ENCODE measurements at places on chromosomes 5 and 9. TPM values are rescaled to one million over a fixed set of nuclear protein-coding genes. Genes with fewer than 3 reads are reported as not detected.

DNA sequence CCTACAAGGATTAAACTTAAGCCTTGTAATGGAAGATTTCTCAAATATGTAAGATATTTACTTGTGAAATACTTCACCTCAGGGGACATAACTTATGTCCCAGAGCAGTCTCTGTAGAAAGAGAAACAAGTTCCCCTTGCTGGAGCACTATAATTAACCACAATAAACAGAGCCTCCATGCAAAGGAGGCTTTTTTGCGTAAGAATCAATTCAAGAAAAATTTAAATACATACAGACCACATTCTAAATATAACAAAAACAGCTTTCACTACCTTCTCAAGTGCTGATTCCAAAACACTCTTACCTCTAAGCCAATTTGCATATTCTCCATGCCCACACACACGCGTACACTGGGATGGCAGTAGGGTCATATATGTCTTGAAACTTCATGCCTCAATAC lies 30.7 kb upstream of the CCNB1 start:
- DNase-seq = no peak

GRCh38 chr5:180470966-180471582 lies 23.1 kb upstream of the CNOT6 start:
- peak; percentile 56 for DNase-seq

- DNase-seq = no peak
These were observed 673.8 kb downstream of the PRELID2 start for GRCh38 chr5:145161391-145161790.

- DNase-seq = no peak
These were observed 478 bp upstream of the GGTA1 start for GRCh38 chr9:121500165-121500478.

DNA sequence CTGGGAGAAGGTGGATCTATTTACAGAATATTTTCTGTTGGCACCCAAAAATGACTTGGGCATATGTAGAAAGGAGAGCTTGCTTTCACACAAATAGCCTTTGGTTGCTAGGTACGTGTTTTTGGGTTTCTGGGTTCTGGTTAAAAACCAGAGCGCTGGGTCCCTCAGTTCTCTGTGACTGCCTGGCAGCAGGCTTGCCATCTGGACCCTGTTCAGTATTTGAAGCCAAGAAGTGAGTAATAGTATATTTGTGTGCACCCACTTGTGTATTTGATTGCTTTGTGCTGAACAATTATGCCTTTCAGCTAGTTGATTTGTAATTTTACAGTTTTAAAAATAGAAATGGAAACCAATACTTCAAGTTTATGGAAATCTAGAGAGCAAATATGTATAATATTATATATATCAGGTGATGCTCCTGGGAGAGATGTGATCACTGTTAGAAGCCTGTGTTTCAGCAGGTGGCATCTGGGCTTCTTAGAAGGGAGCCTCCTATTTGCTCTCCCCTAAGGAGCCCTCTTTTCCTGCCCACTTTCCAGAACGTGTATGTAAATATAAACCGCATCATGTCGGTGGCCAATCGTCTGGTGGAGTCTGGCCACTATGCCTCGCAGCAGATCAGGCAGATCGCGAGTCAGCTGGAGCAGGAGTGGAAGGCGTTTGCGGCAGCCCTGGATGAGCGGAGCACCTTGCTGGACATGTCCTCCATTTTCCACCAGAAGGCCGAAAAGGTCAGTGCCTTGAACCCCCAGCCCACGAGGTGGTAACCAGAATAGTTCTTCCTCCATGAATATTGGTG lies 153.6 kb downstream of the TRIO start:
- no peak for DNase-seq

ZDHHC11B gene
- total RNA-seq = 0.26 TPM

GRCh38 chr5:90308787-90309585 lies 100.6 kb downstream of the CETN3 start:
- no peak for DNase-seq

SMIM33 gene
- not detected for total RNA-seq

- peak; percentile 41 for DNase-seq
These were observed 42.1 kb upstream of the GPR21 start for GRCh38 chr9:122991370-122991830.

PCDHB9 gene
- total RNA-seq = 0.40 TPM

DNA sequence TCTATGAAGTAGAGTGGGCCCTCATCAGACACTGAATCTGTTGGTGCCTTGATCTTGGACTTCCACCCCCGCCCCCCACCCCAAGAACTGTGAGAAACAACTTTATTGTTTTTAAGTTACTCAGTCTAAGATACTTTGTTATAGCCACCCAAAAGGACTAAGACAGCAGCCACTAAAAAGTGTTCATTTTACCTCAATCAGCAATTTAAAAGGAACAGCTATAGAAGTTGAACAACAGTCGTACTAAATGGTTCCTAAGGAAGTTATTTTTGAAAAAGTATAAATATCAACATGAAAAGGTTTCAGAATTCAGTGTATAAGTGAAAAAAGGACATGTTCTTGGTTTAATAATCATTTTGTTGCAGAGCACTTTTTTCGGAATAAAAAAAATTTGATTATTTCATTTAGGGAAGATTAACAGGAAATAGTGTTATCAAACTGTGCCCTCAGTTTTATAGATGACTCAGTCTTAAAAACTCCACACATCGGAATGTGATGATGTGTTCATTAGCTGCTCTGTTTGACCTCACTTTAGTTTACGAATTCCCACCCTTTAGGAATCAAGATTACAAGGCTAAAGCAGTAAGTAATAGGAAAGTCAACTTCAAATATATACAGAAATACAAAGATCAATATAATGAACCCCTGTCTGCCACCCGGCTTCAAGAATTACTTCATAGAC lies 71.2 kb downstream of the MTAP start:
- DNase-seq = no peak

SREK1IP1 gene
- total RNA-seq = 9.1 TPM

DNA sequence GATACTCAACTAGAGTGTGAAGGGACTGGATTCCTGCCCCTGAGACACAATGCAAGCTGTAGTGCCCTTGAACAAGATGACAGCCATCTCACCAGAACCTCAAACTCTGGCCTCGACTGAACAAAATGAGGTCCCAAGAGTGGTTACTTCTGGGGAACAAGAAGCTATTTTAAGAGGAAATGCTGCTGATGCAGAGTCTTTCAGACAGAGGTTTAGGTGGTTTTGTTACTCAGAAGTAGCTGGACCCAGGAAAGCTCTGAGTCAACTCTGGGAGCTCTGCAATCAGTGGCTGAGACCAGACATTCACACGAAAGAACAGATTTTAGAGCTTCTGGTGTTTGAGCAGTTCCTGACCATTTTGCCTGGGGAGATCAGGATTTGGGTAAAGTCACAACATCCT lies 2.4 kb downstream of the ZNF483 start:
- no peak for DNase-seq

DNA sequence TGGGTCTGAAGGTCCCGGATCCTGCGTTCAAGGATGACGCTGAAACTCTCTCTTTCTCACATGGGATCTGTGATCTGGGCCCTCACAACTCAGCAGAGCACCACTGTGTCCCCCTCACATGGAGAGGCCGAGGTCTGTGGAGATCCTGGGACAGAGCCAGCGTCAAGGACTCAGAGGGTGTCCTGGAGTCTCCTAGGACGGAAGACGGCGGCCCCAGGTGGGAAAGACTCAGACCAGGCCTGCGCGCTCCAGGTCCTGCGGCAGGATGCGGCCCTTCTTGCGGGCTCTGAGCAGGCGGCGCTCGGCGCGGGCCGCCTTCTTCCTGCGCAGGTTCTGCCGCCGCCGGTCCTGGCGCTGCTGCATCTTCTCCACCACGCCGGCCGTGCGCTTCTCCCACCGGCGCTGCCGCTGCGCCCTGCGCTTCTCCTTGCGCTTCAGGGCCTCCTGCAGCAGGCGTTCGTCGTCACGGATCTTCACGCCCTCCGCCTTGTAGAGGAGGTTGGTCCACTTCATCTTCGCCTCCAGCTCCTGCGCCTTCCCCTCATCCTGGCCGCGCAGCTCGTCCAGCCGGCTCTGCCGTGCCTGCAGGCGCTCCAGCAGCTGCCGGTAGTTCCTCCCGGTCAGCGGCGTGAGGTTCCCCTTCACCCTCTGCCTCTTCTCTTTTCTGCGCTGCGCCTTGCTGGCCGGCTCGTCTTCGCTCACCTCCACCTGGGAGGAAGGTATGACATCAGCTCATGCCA lies 4.2 kb downstream of the SURF6 start:
- no peak for DNase-seq

PCDHGA10 gene
- 5.1 TPM for total RNA-seq

SV2C gene
- not detected for total RNA-seq

SLC9A3 gene
- 9.1 TPM for total RNA-seq

MARVELD2 gene
- total RNA-seq = 9.3 TPM

- DNase-seq = no peak
These were observed 31.1 kb downstream of the SV2C start for GRCh38 chr5:76114179-76114851.

GRCh38 chr9:129900263-129901027 lies 65.2 kb downstream of the USP20 start:
- no peak for DNase-seq

DNA sequence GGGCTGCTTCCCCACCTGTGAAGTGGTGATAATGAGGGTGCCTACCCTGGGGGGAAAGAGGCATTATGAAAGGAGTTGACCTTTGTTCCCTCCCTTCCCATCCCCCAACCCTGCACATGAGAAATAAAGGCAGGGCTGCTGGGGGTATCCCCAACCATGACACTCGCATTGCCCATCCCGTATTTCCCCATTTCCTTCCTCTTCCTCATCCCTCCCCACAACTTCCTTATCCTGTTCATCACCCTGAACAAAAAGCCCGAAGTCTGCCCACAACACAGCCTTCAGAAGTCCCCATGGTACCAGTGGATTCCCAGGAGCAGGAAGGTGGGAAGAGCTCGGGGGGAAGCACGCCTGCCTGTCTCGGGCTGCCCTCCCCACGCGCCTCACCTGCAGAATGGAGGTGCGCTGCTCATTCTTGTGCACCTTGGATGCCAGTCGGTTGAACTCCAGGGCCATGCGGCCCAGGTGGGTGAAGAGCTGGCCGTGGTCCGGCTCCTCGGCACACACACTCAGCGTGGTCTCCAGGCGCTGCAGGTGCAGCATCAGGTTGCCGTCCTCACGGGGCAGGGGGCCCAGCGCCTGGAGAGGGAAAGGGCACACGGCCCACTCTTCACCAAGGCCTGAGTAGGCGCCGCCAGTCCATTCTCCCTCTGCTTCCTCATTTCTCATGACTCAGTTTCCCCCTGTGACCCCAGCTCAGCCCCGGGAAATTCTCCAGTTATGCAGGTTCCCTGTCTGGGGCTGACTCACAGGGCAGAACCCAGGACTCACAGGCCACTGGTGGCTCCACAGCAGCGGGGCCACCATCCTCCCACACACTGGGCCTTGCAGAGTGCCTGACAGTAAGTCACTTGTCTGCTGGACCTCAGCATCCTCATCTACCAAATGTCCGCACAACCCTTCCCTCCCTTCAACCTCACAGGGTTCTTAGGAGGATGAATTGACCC lies 24.2 kb downstream of the TNIP1 start:
- DNase-seq = no peak

DNA sequence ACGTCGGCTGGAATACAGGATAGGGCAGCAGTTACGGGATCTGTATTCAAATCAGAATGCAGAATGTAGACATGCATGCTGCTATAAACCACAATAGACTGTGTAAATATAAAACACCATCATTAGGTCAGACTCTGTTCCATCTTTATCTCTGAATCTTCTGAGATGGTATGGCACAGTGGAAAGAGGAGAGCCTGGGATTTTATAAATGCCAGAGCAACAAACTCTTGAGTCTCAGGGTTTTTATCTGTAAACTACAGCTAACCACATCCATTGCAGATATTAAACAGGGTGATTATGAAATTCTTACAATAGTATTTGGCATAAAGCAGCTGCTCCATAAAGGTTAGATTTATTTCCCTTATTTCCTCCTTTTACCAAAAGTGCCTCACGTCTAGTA lies 108.7 kb downstream of the ZDHHC21 start:
- no peak for DNase-seq

GRCh38 chr5:177162379-177162778 lies 28.8 kb downstream of the NSD1 start:
- no peak for DNase-seq

FRMD3 gene
- 2.7 TPM for total RNA-seq

- peak; percentile 69 for DNase-seq
These were observed 42.9 kb upstream of the AFAP1L1 start for GRCh38 chr5:149228618-149229297.

All from NCI-H460 (cell line).